ENCODE measurements at places on chromosomes 7 and 10. TPM values are rescaled to one million over a fixed set of nuclear protein-coding genes. Genes with fewer than 3 reads are reported as not detected.

The CPN1 gene
- not detected for total RNA-seq

The HOXA6 gene
- total RNA-seq, result not detected

DNA sequence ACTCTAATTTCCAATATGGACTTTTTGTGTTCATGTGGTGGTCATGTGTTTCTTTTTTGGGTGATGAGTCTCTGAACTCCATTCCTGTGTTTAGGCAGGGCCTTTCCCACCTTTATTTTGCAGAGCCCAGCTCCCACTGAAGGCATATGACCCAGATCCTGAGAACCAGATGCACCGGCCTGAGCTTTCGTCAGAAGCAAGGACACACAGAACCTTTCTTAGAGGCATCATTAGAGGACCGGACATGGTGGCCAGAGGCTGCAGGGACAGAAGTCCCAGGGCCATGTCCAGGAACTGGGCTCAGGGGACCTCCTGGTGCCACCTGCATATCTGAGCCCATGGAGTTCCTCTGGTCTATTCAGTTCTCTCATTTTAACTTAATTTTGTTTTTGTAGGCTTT, 200.9 kb upstream of the ZNF32 start:
- DNase-seq, result no peak

DNA sequence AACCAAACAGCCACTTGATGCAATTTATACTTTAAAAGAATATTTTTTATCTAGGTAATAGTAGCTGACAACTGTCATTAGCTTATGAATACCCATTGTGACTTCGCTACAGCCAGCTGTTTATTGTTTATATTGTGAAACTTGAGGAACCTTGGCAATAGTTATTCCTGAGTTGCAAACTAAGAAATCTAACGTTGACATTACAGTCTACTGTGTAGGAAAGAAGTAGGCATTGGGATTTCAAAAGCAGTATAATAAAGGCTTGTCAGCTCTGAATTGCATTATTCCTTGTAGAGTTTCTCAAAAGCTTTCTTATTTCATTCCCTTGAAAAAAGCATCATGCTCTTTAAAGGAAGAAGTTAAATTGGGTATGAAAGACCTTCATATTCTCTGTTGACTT, 42.7 kb upstream of the OIT3 start:
- no peak for DNase-seq

The HBP1 gene
- total RNA-seq, result 65.2 TPM

- DNase-seq, result no peak
Observed at GRCh38 chr10:123835575-123835974, 56.0 kb downstream of the CPXM2 start.

DNA sequence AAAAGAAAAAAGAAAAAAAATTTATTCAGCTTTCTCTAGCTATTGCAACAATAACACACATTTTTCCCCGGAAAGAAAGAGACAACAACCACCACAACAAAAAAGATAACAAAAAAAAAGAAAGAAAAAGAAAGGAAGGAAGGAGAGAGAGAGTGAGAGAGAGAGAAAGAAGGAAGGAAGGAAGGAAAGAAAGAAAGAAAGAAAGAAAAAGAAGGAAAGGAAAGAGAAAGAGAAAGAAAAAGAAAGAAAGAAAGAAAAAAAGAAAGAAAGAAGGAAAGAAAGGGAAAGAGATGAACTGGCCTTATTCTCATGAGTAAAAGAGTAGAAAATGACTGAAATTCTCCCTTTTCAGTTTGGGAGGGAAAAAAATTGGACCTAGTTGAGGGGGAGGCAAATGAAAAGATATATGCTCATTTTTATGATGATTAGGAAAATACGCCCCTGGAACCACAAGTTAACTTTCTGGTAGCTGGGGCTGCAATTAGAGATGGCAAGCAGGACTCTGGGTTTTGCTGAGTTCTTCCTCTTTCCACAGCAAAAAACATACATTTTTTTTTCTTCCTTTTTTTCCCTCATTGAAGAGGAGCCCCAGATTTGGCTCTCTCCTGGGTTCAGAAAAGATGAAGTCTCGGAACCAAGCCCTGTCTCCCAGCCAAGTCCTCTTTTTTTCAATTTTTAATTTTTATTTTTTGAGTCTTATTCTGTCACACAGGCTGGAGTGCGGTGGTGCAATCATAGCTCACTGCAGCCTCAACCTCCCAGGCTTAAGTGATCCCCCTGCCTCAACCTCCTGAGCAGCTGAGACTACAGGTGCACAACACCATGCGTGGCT, 12.6 kb upstream of the PRDX3 start:
- no peak for DNase-seq

DNA sequence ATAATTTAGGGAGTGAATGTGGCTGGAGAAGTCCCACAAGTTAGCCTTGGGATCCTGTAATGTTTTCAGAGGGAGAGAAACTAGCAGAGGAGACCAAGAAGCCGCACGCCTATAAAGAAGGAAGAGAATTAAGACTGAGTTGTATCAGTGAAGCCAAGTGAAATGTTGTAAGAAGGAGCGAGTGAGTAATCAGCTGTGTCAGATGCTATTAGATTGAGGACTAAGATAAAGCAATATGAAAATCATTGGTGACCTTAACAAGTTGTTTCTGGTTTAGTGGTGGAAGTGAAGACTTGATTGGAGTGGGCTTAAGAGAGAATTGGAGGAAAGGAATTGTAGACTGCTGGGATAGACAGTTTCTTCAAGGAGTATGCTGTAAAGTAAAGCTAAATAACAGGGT, 8.8 kb downstream of the CCSER2 start:
- no peak for DNase-seq
